ENCODE measurements at places on chromosomes 12 and 14. TPM values are rescaled to one million over a fixed set of nuclear protein-coding genes. Genes with fewer than 3 reads are reported as not detected.

The LRRC23 gene
- 7.8 TPM for total RNA-seq

The KSR2 gene
- not detected for total RNA-seq

The CLEC9A gene
- total RNA-seq = not detected

The GZMH gene
- total RNA-seq = not detected

The CCDC177 gene
- not detected for total RNA-seq

The POTEM gene
- total RNA-seq = not detected

The EXOC3L4 gene
- total RNA-seq = not detected

The KLHL33 gene
- total RNA-seq = not detected

The WASHC4 gene
- total RNA-seq = 41.9 TPM

The HDAC7 gene
- total RNA-seq = 111 TPM

The FBLN5 gene
- 191 TPM for total RNA-seq

The KRT72 gene
- total RNA-seq = not detected

The BIN2 gene
- total RNA-seq = not detected

The CACNA1C gene
- 8.3 TPM for total RNA-seq

The YEATS4 gene
- 11.1 TPM for total RNA-seq

The GDF3 gene
- not detected for total RNA-seq

The BCL11B gene
- 0.14 TPM for total RNA-seq
